ENCODE measurements at places on chromosomes 4 and X.

GRCh38 chr4:7457201-7458065, 22.7 kb upstream of the PSAPL1 start:
- DNase-seq = no peak

- DNase-seq = no peak
These were observed 691.0 kb upstream of the HTR2C start for GRCh38 chrX:113892891-113893290.

DNA sequence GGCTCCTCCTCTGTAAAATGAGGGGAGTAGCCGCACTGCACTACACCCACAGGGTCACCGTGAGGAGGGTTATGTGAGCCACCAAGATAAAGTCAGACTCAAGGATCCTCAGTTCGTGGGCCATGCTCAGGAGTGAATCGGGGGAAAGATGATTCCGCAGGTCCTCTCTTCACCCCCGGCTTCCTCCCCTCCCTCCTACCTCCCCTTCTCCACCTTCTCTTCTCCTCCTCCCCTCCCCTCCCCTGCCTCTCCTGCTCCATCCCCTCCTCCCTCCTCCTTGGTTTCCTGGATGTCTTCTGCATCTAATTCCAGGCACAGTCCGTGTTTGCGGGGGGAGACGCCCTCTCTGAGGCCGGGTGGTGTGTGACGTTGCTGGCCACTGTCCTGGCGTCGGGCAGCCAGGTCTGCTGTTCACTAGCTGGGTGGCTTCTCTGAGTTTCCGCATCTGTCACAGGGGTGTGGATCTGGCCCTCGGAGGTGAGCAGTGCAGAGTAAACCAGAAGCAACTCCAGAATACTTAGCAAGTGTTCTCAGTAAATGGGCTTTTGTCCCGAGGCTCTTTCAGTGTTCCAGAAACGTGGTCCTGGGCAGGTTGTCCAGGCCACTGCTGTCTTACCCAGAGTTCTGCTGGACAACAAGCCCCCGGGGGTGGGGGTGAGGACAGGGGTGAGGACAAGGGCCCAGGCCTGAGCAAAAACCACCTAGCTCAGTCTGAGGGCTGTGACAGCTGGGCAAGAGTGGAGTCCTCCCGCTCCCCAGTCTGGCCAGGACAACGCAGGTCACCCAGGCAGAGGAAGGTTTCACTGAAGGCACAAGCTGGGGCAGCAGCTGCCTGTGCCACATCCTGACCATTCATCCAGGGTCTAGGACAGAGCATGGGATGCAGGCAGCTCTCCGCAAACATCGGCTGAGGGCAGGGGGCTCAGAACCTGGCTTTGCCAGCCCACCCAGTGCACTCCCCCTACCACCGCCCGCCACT, 92.4 kb downstream of the PPP2R2C start:
- no peak for DNase-seq

DNA sequence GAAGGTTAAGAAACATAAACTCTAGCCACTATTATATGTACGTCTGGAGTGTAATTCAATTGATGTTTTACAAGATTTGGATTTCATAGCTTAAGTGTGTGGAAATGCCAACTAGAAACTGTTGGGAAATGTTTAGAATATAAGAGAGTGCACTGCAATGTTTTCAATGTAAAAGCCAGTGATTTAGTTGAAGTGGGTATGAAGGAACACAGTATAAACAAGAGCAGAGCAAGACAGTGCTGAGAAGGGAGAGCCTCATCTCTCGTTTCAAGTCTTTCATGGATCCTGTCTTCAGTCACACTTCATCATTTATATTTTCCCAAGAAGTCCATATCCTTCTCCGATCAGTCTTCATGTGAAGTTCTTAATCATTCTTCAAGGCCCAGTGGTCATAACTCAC, 163.9 kb upstream of the ETNPPL start:
- DNase-seq = no peak

DNA sequence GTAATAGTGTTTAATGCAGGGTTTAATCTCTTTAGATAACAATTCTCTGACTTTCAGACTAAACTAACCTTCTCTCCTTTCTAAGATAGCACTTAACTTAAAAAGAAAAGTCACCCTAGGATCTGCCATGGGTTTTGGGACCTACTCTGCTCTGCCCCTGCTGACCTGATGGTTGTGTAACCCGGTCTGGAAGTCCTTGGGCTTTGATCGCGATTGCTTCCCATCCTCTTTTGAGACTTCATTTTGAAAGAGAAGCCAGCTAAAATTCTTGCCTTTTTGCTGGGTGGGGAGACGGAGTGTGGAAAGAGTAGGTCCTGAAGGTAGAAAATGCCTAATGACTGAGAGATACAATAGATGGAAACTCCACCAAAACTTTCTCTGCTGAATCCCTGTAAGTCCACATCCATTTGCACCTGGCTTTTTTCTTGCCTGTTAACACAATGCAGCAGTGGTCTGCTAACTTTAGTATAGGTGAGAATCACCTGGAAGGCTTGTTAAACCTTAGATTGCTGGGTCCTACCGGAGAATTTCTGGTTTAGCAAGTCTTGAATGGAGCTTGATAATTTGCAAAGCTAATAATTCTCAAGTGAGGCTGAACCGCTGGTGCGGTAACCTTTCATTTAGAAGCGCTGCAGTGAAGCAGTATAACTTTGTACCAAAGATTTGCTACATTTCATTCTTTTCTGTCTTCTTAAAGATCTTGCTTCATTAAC, 45.6 kb upstream of the CCSER1 start:
- peak; percentile 35 for DNase-seq

GRCh38 chr4:40581254-40582140, 48.2 kb downstream of the RBM47 start:
- no peak for DNase-seq

DNA sequence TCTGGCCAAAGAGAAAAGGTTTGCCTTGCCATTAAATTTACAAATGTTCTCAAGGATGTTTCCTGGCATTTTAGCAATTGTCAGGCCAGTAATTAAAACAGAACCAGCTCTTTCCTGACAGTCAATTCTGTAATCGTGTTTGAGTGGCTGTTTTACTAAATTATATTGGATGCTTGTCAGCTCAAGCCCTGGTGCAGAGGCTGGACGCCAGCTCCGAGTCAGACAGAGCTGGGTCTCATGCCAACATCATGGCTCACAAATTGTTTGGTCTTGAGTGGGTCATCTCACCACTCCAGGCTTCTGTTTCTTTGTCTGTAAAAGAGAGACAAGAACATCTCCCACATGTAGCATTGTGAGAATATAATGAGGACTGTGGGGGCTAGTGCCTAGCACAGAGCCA, 190.3 kb upstream of the PSAPL1 start:
- no peak for DNase-seq

GRCh38 chrX:48631376-48632090, 34.2 kb downstream of the WDR13 start:
- DNase-seq = peak; percentile 94

- no peak for DNase-seq
These were observed 34.1 kb downstream of the EXOC1 start for GRCh38 chr4:55887594-55887993.

GRCh38 chr4:78692822-78693170, 83.4 kb upstream of the BMP2K start:
- DNase-seq = no peak

DNA sequence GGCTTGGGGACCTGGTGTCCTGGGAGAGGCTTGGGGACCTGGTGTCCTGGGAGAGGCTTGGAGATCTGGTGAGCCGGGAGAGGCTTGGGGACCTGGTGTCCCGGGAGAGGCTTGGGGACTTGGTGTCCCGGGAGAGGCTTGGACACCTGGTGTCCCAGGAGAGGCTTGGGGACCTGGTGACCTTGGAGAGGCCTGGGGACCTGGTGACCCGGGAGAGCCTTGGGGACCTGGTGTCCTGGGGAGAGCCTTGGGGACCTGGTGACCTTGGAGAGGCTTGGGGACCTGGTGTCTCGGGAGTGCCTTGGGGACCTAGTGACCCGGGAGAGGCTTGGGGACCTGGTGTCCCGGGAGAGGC, 12.6 kb downstream of the SHOX start:
- DNase-seq = no peak

GRCh38 chrX:19990556-19991349, at the start of gene BCLAF3:
Gene BCLAF3 (minus strand): TSS chrX:19991061. CDS start chrX:19970264, 20,797 bp downstream.
- peak; percentile 94 for DNase-seq

DNA sequence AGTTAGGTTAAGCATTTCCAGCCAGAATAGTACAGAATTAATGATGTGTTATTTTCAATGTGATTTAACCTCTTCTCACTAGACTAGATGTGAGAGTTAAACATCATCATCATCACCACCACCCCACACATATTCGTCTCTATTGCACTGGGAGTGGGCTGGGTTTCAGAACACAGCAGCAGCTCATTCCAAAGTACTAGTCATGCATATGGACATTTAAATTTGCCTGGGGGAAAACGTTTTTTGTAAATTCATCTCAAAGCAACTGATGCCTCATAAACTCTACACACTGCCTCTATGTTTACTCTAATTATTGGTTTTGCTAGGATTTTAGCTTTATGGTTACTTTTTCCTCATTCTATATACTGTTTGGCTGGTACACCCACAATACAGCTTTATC, 509.1 kb downstream of the PPP4R3C start:
- no peak for DNase-seq

- DNase-seq = no peak
These were observed 165.6 kb downstream of the SH3KBP1 start for GRCh38 chrX:19721726-19722370.

GRCh38 chr4:26611885-26612284, 28.0 kb downstream of the TBC1D19 start:
- no peak for DNase-seq

GRCh38 chr4:136078976-136079375, 1453.3 kb downstream of the PCDH18 start:
- DNase-seq = no peak

DNA sequence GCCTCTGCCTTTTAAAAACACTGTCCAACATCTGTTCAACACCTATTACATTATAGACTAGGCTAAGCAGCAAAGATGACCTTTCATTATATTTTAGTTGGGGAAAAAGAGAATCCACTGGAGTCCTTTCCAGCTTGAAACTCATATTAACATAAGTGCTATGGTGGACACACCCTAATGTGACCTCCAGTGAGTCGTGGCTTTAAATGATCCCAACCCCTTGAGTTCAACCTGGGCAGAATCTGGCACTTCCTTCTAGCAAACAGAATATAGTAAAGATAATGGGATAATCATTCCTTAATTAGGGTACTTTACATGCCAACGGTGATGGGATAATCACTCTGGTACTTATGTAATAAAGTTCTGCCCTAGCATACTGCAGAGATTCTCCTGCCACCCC, 162.6 kb downstream of the MAB21L2 start:
- no peak for DNase-seq

GRCh38 chrX:9464435-9465371, at the start of gene TBL1X:
Gene TBL1X (plus strand): TSS chrX:9465058. CDS start chrX:9653587, 188,529 bp downstream.
- DNase-seq = no peak

DNA sequence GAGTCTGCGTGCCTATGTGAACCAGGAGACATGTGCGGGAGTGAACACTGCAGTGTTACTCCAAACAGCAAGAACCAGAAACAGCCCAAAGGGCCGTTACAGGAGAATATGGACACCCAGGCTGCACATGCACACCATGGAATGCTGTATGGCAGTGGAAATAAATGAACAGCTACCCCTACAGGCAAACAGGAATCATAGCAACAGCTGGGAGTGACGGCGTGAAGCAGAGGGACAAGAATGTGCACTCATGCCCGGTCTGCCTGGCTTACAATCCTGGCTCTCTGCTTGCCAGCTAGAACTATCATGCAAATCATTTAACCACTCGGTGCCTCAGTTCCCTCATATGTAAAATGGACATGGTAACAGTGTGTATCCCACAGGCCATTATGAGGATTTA, 16.6 kb downstream of the GPKOW start:
- peak; percentile 26 for DNase-seq

DNA sequence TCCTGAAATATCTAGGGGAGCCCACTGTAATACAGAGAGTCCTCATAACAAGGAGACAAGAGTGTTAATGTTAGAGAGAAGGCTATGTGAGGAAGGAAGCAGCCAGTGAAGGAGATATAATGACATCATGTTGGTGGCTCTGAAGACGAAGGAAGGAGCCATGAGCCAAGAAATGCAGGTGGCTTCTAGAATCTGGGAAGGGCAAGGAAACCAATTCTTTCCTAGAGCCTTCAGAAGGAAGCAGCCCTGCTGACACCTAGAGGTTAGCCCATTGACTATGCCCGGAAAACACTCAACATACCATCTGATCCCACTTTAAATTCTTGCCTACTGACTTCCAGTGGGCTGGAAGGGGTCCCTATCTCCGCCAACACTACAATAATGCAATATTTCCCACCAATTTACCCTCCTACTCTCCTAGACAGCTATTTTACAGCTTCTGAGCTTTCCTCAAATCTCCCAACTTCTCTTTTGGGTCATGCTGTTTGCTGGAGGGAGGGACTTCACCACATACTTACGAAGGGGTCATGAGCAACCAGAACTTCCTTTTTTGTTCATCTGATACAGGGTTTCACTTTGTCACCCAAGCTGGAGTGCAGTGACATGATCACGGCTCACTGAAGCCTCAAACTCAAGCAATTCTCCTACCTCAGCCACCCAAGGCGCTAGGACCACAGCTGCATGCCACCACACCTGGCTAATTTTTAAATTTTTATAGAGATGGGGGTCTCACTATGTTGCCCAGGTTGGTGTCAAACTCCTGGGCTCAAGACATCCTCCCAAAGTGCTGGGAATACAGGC, 25.2 kb upstream of the G3BP2 start:
- no peak for DNase-seq

DNA sequence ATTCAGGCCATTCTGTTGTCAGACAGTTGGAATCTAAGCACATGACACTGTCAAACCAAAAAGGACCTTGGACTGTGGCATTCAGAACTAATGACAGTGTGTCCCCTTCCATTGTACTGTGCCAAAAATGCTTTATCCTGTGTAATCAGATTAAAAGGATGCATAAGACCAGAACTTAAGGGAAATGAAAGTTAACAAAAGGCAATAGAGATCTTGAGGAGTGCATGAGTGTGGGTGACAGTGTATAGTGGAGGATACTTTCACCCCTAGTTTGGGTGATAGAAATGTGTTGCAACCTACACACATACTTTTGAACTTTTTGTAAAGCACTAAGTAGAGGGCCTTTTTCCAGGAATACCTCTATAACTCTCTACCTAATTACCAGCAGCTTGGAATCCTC, 4.5 kb downstream of the CYSLTR1 start:
- no peak for DNase-seq

DNA sequence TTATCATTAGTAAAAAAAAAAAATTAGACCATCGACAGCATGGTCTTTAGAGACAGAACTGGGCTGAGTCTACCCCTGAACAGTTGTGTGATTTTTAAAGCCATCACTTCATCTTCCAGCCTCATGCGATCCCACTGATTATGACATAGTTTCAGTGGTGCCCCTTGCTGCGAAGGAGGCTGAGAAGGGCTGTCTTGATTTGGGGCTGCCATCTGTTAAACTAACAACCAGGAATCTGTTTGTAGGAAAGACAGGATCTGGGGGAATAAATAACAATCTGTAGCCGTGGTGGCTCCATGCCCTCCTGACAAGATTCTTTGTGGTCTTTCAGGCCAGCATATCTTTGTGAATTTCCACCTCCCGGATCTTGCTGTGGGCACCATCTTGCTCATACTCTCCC, 17.1 kb downstream of the SLC34A2 start:
- no peak for DNase-seq
